ENCODE measurements at places on chromosomes 13 and 19. TPM values are rescaled to one million over a fixed set of nuclear protein-coding genes. Genes with fewer than 3 reads are reported as not detected.

Gene CATSPERD
- not detected for total RNA-seq

Gene CBY2
- total RNA-seq = not detected

Gene THSD1
- 6.4 TPM for total RNA-seq

Gene FBXO27
- 19.2 TPM for total RNA-seq

Gene VSTM2B
- not detected for total RNA-seq

Gene KCNK6
- 2.7 TPM for total RNA-seq

Gene DCT
- total RNA-seq = 0.09 TPM

Gene SSBP4
- total RNA-seq = 37.4 TPM

Gene GTPBP3
- 12.8 TPM for total RNA-seq

Gene SIGLEC11
- 1.3 TPM for total RNA-seq

Gene FOSB
- total RNA-seq = 1.5 TPM

Gene CILP2
- total RNA-seq = 0.32 TPM

Gene NPAS1
- 0.44 TPM for total RNA-seq

Gene TEKTIP1
- total RNA-seq = 0.52 TPM

Gene SCN1B
- total RNA-seq = 73.6 TPM

Gene ITGBL1
- total RNA-seq = 16.1 TPM

Gene TMPRSS9
- not detected for total RNA-seq

Gene RXFP2
- total RNA-seq = not detected

Measured in left cardiac atrium (tissue), 4 donors.